ENCODE measurements at places on chromosomes 16 and 17. TPM values are rescaled to one million over a fixed set of nuclear protein-coding genes. Genes with fewer than 3 reads are reported as not detected.

Gene ZACN
- polyA plus RNA-seq: 23.7 TPM

Gene MILR1
- 6.2 TPM for polyA plus RNA-seq

Gene CLEC19A
- polyA plus RNA-seq: not detected

Gene CTRB1
- not detected for polyA plus RNA-seq

Gene CES3
- polyA plus RNA-seq: 16.0 TPM

Gene CMTM1
- 3.4 TPM for polyA plus RNA-seq

Gene ATAD5
- 4.7 TPM for polyA plus RNA-seq

DNA sequence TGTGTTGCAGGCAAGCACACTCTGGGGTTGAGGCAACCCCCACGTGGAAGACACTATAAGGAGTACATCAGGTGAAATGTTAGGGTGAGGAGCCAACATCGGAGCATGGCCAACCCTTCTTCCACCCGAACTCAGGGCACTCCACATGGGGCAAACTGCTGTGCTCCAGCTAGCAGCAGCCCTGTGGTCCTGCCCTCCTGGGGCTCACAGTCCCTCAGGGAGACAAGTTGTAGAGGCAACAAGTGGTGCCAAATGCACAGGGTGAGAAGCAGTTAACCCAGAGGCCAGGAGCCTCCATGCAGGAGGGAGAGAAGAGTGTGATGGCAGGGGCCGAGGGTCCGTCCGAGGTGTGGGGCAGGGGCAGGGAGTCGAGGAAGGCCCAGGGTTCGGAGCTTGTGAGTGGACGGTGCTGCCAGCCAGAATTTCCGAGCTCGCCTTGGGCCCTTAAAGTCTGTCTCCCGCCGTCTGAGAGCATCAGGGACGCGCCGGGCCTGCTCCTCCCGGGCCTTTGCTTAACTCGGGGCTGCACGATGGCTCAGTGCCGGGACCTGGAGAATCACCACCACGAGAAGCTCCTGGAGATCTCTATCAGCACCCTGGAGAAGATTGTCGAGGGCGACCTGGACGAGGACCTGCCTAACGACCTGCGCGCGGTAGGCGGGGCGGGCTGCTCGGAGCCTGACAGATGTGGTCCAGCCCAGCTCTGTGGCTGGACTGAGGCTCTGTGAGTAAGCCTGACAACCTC is 32.3 kb downstream of the ATPAF2 start:
- DNase-seq: no peak

DNA sequence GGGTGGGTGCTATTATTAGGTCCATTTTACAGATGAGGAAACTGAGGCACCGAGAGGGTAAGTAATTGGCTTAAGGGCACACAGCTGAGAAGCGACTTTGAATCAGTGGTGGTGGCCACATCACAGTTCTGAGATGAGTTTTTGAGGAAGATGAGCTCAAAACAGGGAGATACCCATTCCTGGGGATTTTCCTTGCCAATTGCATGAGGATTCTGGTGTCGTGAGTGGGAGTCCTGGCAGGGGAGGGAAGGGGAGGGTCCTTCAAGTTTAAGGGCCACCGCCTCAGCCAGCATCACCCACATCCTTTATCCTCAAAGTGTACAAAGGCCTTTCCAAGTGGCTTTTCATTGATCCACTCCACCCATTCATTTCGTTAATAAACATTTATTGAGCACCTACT is 45.3 kb downstream of the IL21R start:
- DNase-seq: no peak

DNA sequence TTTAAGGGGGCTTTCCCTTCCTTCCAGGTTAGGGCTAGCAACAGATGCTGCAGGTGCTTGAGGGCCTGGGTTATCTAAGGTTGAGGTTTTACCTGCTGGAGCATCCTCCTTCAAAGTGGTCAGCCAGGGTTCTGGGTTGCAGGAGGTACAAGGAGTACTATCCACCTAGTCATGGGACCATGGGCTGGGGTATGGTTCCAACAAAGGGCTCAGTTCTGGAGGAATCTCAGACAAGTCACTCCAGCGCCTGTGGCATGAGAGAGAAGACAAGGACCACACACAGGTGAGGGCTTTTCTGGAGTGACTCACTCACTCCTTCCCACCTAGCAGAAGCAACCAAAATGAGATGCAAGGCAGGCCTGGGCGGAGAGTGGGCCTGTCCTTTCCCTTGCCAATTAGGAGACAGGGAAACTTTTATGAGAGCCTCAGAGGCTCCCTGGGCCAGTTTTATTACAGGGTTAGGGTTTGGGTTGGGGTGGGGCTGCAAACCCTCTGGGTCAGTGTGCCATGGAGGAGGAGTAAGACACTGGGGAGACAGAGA is 2.2 kb downstream of the MYO19 start:
- no peak for DNase-seq

DNA sequence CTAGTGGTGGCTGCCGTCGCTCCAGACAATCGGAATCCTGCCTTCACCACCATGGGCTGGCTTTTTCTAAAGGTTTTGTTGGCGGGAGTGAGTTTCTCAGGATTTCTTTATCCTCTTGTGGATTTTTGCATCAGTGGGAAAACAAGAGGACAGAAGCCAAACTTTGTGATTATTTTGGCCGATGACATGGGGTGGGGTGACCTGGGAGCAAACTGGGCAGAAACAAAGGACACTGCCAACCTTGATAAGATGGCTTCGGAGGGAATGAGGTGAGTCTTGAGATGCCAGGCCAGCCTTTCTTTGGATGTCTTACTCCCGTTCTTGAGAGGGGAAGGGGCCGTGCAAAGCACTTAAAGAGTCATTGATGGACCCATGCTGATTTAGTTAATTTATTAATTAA is 16.1 kb downstream of the ARSG start:
- no peak for DNase-seq

DNA sequence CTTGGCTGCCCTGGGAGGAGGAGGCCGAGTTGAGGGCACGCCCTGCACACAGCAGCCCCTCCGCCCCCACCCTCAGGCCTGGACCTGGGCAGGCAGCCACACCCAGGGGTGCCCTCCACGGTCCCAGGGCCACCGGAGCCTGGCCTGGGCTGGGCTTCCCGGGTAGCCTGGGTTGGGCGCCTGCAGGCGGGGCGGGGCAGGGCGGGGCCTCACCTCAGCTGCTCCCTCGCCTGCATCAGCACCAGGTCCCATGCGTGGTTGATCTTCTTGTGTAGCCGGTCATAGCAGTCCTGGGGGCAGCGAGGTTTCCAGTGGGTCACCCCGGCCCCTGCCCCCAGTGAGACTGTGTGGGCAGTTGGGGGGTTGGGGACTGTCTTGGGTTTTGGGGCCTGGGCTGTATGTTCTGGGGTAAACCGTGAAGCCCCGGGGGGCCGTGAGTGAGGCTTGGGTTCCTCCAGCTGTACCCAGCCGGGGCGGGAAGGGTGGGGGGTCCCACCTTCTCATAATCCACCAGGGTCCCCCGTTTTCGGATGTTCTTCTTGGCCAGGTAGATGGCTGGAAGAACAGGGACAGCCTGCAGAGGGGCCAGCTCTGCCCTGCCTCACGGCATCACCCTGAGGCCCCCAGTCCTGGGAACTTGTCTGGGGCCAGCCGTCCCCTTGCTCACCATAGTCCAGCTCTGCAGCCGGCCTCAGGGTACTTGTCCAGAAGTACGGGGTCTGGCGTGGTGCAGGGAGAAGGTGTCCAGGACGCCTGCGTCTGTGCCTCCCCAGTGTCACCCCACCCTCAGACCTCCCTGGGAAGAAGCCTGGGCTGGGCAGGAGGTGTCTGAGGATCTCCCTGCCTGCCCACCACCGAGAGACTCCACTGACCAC is 2.0 kb downstream of the RGS11 start:
- DNase-seq: no peak

- DNase-seq: no peak
Measured at GRCh38 chr17:49406421-49407061, 8.1 kb downstream of the PHB1 start.

DNA sequence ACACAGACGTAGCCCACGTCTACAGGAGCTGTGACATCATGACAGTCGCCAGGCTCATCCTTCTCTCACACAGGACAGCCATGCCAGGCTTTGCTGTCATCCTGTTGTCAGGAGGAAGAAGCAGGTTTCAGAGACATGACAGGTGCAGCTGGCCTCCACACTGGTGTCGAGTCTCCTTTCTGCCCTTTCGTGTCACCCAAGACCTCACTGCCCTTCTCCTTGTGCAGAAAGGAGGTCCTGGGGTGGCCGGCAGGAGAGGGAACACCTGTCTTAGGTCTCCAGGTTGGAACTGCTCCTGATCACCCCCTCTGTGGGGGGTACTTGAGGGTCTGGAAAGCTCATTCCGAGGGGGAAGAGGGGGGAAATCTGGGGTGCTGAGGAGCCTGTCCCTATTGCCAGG is 41.6 kb upstream of the IRF8 start:
- no peak for DNase-seq

- DNase-seq: no peak
Measured at GRCh38 chr16:10202649-10203048, 20.4 kb upstream of the GRIN2A start.

DNA sequence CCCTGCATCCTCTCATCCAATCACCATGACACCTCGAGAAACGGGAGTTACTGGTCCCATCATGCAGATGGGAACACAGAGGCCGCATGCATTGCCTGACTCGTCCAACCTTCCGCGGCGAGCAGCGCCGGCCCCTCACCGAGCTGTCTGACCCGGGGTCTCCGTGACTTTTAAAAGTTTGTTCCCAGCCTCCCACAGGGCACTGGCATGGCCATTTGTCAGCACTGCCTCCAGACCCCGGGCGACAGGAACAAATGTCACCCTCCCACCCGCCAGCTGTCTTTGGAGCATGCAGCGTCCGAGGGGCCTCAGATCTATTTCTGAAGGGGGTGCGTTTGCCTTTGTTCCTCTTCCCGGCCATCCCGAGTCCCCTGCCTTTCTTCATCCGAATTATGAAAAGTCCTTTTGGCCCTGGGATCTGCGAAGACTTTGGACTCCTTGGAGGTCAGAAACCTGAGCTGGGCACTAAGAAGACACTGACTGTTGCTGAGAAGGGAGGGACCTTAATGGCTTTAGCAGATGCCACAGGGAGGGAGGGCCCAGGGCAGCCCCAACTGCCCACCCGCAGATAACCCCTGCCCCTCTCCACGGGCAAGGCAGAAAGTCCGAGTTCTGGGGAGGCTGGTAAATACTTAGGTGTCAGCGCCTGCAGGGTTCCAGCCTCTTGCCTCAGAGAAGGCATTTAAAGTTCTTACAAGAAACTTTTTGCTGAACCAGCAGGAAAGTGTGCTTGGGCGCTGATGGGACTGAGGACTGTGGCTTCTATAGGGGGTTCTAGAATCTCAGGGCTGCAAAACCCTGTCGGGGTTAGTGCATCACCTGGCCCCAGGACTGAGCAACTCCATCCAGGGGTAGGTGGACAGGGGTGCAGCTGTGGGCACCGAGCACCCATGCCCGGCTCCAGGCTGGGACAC is 348.1 kb downstream of the FOXL1 start:
- DNase-seq: no peak

- DNase-seq: no peak
Measured at GRCh38 chr16:78098087-78098486, 1.4 kb upstream of the WWOX start.

GRCh38 chr17:27239584-27239983 is 54.3 kb upstream of the WSB1 start:
- no peak for DNase-seq

DNA sequence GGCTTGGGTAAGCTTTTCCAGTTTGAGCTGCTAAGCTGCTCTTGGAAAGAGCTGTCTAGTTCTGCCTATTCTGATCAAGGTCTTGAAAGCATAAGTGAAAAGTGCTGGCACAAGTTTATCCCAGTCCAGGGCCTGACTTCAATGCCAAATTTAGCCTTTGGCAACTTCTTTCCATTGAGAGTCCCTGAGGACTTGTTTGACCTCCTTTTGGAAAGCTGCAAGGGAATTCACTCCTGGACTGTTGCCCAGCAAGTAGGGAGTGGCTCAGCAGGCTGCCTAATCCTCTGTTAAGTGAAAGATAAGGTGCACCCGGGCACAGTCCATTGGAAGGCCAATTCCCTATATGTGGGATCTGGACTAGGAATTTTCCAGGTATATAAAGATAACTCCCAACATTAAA is 16.0 kb upstream of the TANC2 start:
- DNase-seq: peak; percentile 35

- DNase-seq: no peak
Measured at GRCh38 chr16:73599351-73599750, 551.4 kb upstream of the ZFHX3 start.

DNA sequence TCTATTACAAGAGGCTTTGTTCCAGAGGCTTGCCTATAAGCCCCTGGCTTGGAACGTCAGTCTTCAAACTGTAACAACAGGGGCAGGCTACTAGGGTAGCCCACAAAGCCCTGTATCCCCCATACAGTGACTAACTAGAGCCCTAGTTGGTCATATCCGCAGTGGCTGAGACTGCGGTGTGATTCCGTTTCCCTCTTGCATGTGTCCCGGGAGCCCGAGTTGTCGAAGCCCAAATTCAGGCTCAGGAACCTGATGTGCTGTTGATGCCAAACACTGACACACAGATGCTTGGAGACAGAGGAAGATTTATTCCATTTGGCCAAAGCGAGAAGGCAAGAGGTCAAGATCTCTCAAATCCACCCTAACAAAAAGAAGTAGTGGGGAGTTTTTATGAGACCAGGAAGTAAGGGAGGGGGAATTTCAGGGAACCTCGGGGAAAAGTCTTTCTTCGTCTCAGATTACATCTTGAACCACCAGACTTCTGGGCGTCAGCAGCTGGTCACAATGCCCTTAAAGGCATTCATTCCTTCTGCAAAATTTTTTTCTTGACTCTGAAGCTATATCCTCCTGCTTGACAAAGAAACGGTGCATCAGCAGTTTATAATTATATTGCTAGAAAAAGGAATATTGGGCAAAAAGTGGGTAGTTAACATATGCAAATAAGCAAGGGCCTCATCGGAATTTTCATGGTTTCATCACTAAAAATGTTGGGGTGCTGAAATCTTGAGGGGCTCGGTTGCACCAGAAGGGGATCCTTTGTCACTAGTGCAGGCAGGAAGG is 879 bp downstream of the SLFN5 start:
- DNase-seq: peak; percentile 14

DNA sequence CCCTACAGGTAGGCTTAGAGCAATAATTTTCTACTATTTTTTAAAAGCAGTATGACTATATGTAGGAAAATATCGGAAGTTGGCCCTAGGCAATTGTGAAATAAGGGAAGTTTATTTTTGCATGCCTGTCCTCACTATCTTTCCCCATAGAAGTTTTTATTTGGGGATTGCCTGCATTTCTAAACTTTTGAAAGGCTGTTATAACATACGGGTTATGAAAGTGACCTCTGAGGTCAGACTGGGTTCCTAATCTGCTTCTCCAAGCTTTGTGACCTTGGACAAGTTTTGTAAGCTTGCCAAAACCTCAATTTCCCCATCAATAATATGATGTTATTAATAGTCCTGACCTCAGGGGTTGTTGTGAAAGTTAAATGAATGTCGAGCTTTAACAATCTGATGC is 67.1 kb downstream of the ARHGAP44 start:
- no peak for DNase-seq

DNA sequence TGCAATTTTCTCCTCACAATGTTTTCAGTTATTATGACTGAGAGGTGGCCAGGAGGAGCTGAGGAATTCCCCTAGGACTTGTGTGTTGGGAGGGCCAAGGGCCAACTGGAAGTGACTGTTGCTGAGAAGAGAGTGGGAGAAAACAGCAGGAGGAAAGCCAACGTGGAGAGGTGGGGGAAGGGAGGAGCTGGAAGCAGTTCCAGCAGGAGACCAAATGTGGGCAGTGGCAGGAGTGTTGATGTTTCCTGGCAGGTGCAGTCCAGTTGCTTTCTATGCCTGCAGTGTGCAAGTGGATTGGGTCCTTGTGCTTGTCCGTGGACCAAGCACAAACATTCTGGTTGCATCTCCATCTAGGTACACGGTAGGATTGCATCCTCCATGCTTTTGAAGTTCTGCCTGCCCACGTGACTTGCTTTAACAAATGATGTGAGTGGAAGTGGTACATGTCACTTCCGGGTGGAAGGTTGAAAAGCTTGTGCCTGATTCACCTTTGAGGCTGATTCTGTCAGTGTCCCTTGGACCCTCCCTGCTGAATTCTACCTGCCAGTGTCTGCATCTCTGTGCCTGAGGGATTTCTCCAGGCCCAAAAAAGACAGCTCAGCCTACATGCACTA is 54.7 kb upstream of the CRHR1 start:
- DNase-seq: no peak
